ENCODE measurements at places on chromosomes 7 and 10. TPM values are rescaled to one million over a fixed set of nuclear protein-coding genes. Genes with fewer than 3 reads are reported as not detected.

The NKX2-3 gene
- total RNA-seq = not detected

The C10orf62 gene
- not detected for total RNA-seq

The ASAH2 gene
- 0.61 TPM for total RNA-seq

DNA sequence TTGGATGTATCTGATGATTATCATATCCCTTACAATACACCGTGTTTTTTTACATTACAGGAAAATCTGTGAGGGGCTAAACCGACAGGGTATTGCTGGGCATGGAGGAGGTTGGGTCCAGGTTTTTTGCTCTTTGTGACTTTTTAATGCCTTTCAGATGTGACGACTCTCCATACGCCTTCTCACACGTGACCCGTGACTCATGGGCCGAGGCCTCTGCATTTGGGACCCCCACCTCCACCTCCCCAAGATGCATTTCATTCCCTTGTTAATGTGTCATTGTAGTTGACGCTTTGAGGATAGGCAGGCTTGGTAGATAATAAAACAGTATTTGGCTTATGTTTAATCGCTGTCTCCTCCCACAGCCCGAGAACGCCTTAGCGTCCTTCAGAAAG is 95.3 kb downstream of the CUX1 start:
- H3K36me3 ChIP-seq = peaks cover 5% of the 10 kb centered on the region
- DNase-seq = no peak
- H3K27ac ChIP-seq = no peak overlapping the region
- H3K27me3 ChIP-seq = no peaks in the 10 kb centered on the region
- peaks cover 20% of the 10 kb centered on the region for H3K4me1 ChIP-seq
- H3K4me3 ChIP-seq = no peak overlapping the region

- peaks cover 28% of the 10 kb centered on the region for H3K4me1 ChIP-seq
- H3K27ac ChIP-seq = no peak overlapping the region
- no peaks in the 10 kb centered on the region for H3K27me3 ChIP-seq
- no peak overlapping the region for H3K4me3 ChIP-seq
- no peaks in the 10 kb centered on the region for H3K36me3 ChIP-seq
These were observed 159.8 kb upstream of the ITGB1 start for GRCh38 chr10:33117816-33118215.

- H3K27ac ChIP-seq = no peak overlapping the region
- H3K4me1 ChIP-seq = no peaks in the 10 kb centered on the region
These were observed 53.2 kb downstream of the KLHDC10 start for GRCh38 chr7:130123501-130123900.

- H3K36me3 ChIP-seq = no peaks in the 10 kb centered on the region
- H3K4me3 ChIP-seq = no peak overlapping the region
- H3K27ac ChIP-seq = no peak overlapping the region
- DNase-seq = no peak
These were observed 108.8 kb downstream of the SGMS1 start for GRCh38 chr10:50514995-50515394.

DNA sequence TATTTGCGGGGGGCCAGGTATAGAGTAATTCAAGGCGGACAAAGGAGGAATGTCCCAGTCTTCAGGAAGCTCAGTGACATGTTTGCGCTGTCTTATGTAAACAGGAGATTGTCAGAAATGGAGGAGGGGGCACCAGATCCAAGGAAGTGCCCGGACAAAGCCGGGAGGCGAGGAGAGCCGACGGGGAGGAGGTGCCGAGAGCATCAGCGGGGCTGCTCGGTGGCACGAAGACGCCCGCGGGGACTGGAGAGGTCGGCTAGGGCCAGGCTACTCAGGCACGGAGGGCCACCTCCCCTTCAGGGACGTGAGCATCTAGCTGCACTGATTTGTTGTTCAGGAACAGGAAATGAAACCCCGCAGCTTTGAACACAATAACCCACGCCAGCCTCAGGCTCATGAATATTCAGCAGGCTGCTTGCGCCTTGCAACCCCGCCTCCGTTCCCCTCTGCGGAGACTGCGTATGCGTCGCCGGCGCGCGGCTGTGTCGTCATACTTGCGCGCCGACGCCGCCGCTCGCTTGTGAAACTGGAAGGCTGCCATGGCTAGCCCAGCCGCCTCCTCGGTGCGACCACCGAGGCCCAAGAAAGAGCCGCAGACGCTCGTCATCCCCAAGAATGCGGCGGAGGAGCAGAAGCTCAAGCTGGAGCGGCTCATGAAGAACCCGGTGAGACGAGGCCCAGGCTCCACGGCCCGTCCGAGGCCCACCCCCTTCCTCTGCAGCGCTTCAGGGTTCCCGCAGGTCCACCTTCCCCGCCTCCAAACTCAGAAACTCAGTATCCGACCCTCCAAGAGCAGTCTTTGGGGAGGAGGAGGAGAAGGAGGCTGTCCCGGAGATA is at the start of gene PRKRIP1:
Gene PRKRIP1 (plus strand): TSS at position 491 of the 837 bp plus-strand sequence. CDS start 49 bp downstream, at position 540.
- no peaks in the 10 kb centered on the region for H3K27me3 ChIP-seq
- DNase-seq = peak; percentile 93
- H3K4me1 ChIP-seq = peaks cover 20% of the 10 kb centered on the region
- H3K36me3 ChIP-seq = peaks cover 30% of the 10 kb centered on the region
- peak within 1 kb of the TSS; percentile 80 for H3K4me3 ChIP-seq

GRCh38 chr7:7327423-7327822 is 145.1 kb downstream of the C1GALT1 start:
- no peaks in the 10 kb centered on the region for H3K36me3 ChIP-seq
- no peak overlapping the region for H3K27ac ChIP-seq
